ENCODE measurements at places on chromosomes 5 and 9. TPM values are rescaled to one million over a fixed set of nuclear protein-coding genes. Genes with fewer than 3 reads are reported as not detected.

The PBX3 gene
- 37.5 TPM for total RNA-seq

The CXCL14 gene
- total RNA-seq, result 7.7 TPM

The TMOD1 gene
- 20.0 TPM for total RNA-seq

The APBA1 gene
- total RNA-seq, result 24.9 TPM

The ADCY2 gene
- total RNA-seq, result 20.4 TPM

The DDX4 gene
- total RNA-seq, result 0.82 TPM

The FBP1 gene
- total RNA-seq, result not detected

The IFNA1 gene
- total RNA-seq, result not detected

The PPP2CA gene
- total RNA-seq, result 141 TPM

The AK6 gene
- total RNA-seq, result 12.6 TPM

The STING1 gene
- 3.3 TPM for total RNA-seq

The CAMSAP1 gene
- total RNA-seq, result 157 TPM

The MSMP gene
- total RNA-seq, result 0.41 TPM

The SLC6A3 gene
- not detected for total RNA-seq

The GFRA3 gene
- total RNA-seq, result not detected

The PCDHA7 gene
- total RNA-seq, result 15.5 TPM

The MORN5 gene
- total RNA-seq, result 0.82 TPM

The SLC6A18 gene
- not detected for total RNA-seq

The SEC61B gene
- 40.4 TPM for total RNA-seq

The PHAX gene
- total RNA-seq, result 96.6 TPM

The PCDHB6 gene
- total RNA-seq, result 3.3 TPM

The SLC25A2 gene
- total RNA-seq, result not detected

The PDE6A gene
- not detected for total RNA-seq

All from frontal cortex (tissue), 4 donors.